Activated CD8-positive, alpha-beta T cell treated with anti-CD3 and anti-CD28 coated beads for 36 hours (primary cell): ENCODE measurements at places on chromosomes 12 and 14. TPM values are rescaled to one million over a fixed set of nuclear protein-coding genes. Genes with fewer than 3 reads are reported as not detected.

Gene RASAL1
- total RNA-seq = 12.4 TPM

Gene ZNF384
- 55.2 TPM for total RNA-seq

Gene HSP90AA1
- 1,101 TPM for total RNA-seq

Gene VPS37B
- total RNA-seq = 18.4 TPM

- H3K36me3 ChIP-seq = no peaks in the 10 kb centered on the region
- no peak overlapping the region for H3K4me3 ChIP-seq
- no peak overlapping the region for H3K27ac ChIP-seq
- H3K4me1 ChIP-seq = no peaks in the 10 kb centered on the region
- peaks cover 10% of the 10 kb centered on the region for H3K27me3 ChIP-seq
Measured at GRCh38 chr12:98328467-98328866, 186.9 kb upstream of the TMPO start.

GRCh38 chr14:37889087-37889486, 293.7 kb downstream of the TTC6 start:
- no peak overlapping the region for H3K27ac ChIP-seq
- no peak for DNase-seq
- H3K4me1 ChIP-seq = no peaks in the 10 kb centered on the region
- H3K4me3 ChIP-seq = no peak overlapping the region
- H3K36me3 ChIP-seq = no peaks in the 10 kb centered on the region

- no peaks in the 10 kb centered on the region for H3K36me3 ChIP-seq
- H3K27ac ChIP-seq = no peak overlapping the region
- DNase-seq = no peak
- no peaks in the 10 kb centered on the region for H3K4me1 ChIP-seq
- peaks cover 16% of the 10 kb centered on the region for H3K27me3 ChIP-seq
Measured at GRCh38 chr14:54211551-54212308, 185.1 kb upstream of the CDKN3 start.

DNA sequence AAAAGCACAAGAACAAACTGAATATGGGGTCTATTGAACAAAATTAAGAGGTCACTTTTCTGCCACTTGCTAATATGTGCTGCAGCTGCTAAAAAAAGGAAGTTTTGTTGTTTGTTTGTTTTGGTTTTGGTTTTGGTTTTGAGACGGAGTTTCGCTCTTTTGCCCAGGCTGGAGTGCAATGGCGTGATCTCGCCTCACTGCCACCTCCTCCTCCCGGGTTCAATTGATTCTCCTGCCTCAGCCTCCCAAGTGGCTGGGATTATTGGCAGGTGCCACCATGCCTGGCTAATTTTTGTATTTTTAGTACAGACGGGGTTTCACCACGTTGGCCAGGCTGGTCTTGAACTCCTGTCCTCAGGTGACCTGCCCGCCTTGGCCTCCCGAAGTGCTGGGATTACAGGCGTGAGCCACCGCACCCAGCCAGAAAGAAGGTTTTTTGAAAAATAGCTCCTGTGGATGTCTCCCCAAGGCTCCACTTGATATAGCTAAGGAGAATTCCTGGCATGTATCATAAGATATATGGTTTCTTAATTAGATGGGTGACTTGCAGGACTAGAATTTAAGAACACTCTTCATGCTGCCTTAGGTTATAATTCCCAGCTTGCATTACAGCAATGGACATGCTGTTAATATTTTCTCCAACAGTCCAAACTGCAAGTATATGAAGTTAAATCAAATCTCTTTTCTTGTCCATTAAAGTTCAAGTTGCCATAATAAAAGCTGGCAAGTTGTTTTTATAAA, 237.6 kb upstream of the AMIGO2 start:
- H3K36me3 ChIP-seq = no peaks in the 10 kb centered on the region
- H3K27ac ChIP-seq = peak overlapping the region; percentile 63
- H3K27me3 ChIP-seq = no peaks in the 10 kb centered on the region

DNA sequence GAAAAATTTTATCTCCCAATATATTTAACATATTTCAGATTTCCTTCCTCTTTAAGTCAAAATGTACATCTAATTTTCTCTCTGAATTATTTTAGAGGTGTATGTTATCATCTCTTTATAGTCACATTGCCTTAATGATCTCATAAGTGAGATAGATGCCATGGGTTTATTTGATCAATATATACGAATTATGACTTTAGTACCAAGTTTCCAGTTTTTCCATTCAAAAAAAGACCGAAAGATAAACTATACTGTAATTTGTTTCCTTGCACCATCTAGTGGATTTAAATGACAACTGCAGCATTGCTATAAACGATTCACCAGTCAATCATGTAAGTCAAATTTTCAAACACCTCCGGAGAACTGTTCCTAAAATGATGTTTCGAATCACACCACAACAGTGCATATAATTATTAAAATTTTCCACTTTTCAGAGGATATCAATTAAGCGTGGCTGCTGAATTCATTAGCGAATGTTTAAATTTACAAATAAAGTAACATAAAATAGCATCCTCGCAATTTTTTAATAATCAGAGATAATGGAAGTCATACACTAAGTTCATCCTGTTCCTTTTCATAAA, 419 bp upstream of the ATXN7L3B start:
- no peaks in the 10 kb centered on the region for H3K27me3 ChIP-seq
- H3K36me3 ChIP-seq = peaks cover 47% of the 10 kb centered on the region
- peaks cover 37% of the 10 kb centered on the region for H3K4me1 ChIP-seq
- peak overlapping the region; percentile 93 for H3K4me3 ChIP-seq
- H3K27ac ChIP-seq = peak overlapping the region; percentile 98

DNA sequence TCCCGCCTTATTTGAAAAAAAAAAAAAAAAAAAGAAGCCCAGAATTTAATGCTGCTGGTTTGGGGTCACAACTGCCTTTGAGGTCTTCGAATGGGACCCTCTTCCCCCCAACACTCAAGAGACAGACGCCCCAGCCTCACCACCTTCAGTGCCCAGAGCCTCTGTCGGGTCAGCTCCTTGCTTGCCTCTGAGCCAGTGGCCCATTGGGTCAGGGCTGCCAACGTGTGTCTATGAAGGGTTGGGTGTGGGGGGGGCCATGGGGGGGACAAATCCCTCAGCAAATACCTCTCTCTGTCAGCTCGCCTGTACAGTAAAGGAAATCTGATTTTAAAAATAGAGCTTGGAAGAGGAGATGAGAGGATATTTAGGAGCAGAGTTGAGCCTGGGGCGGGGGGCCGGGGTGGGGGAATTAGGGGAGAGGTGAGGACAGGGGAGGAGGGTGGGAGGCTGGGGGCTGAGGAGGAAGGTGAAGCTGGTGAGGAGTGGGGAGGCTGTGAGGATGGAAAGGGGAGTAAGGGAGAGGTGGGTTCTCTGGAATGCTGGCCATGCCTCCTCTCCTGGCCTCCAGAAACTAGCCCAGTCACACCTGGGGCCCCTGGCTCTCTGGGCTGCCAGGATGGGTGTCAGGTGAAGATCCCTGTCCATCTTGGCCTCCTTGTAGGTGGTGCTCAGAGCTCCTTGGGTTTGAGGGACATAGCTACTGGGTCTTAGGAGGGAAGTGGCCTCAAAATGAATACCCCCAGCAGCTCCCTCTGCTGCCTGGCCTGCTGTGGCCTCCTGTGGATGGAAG, 13.3 kb downstream of the RTL1 start:
- DNase-seq = no peak
- no peak overlapping the region for H3K4me3 ChIP-seq
- H3K36me3 ChIP-seq = no peaks in the 10 kb centered on the region
- H3K4me1 ChIP-seq = no peaks in the 10 kb centered on the region

GRCh38 chr12:11568762-11569478, 80.6 kb upstream of the ETV6 start:
- no peak overlapping the region for H3K27ac ChIP-seq
- H3K36me3 ChIP-seq = no peaks in the 10 kb centered on the region
- no peak overlapping the region for H3K4me3 ChIP-seq
- H3K4me1 ChIP-seq = peaks cover 2% of the 10 kb centered on the region

GRCh38 chr14:103121121-103121845, 2.0 kb upstream of the TNFAIP2 start:
- no peak overlapping the region for H3K4me3 ChIP-seq
- H3K4me1 ChIP-seq = no peaks in the 10 kb centered on the region
- DNase-seq = no peak
- H3K36me3 ChIP-seq = no peaks in the 10 kb centered on the region
- peaks cover 28% of the 10 kb centered on the region for H3K27me3 ChIP-seq
- H3K27ac ChIP-seq = no peak overlapping the region

- peak overlapping the region; percentile 71 for H3K4me3 ChIP-seq
- peaks cover 35% of the 10 kb centered on the region for H3K36me3 ChIP-seq
- H3K27ac ChIP-seq = peak overlapping the region; percentile 99
- DNase-seq = peak; percentile 21
- no peaks in the 10 kb centered on the region for H3K27me3 ChIP-seq
Measured at GRCh38 chr12:47360771-47361388, 281.1 kb upstream of the AMIGO2 start.

- H3K27me3 ChIP-seq = no peaks in the 10 kb centered on the region
- no peak for DNase-seq
- no peak overlapping the region for H3K27ac ChIP-seq
- H3K4me1 ChIP-seq = no peaks in the 10 kb centered on the region
- H3K4me3 ChIP-seq = no peak overlapping the region
Measured at GRCh38 chr14:23935158-23935557, 18.4 kb upstream of the DHRS4 start.

DNA sequence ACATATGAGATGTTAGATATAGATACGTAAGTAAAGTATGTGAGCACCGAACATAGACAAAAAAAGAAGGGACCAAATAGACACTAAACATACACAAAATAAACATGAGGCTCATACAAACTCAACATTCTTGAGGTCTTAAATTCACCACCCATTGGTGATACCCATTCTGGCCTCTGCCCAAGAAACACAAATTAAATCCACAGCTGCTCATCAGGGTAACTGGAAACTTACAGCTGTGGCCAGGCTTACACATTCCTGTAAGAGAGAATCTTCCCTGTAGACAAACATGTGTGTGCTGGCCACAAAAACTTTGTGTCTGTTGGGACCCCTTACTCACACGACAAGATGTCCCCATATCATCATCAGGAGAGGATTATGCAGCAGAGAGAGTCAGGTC, 22.4 kb downstream of the MAGOHB start:
- peaks cover 35% of the 10 kb centered on the region for H3K36me3 ChIP-seq
- no peak for DNase-seq
- no peak overlapping the region for H3K4me3 ChIP-seq
- no peak overlapping the region for H3K27ac ChIP-seq
- H3K4me1 ChIP-seq = no peaks in the 10 kb centered on the region
- no peaks in the 10 kb centered on the region for H3K27me3 ChIP-seq

GRCh38 chr12:64466178-64466577, 14.3 kb downstream of the TBK1 start:
- peaks cover 35% of the 10 kb centered on the region for H3K36me3 ChIP-seq
- no peak overlapping the region for H3K27ac ChIP-seq
- DNase-seq = no peak
- H3K4me1 ChIP-seq = no peaks in the 10 kb centered on the region

DNA sequence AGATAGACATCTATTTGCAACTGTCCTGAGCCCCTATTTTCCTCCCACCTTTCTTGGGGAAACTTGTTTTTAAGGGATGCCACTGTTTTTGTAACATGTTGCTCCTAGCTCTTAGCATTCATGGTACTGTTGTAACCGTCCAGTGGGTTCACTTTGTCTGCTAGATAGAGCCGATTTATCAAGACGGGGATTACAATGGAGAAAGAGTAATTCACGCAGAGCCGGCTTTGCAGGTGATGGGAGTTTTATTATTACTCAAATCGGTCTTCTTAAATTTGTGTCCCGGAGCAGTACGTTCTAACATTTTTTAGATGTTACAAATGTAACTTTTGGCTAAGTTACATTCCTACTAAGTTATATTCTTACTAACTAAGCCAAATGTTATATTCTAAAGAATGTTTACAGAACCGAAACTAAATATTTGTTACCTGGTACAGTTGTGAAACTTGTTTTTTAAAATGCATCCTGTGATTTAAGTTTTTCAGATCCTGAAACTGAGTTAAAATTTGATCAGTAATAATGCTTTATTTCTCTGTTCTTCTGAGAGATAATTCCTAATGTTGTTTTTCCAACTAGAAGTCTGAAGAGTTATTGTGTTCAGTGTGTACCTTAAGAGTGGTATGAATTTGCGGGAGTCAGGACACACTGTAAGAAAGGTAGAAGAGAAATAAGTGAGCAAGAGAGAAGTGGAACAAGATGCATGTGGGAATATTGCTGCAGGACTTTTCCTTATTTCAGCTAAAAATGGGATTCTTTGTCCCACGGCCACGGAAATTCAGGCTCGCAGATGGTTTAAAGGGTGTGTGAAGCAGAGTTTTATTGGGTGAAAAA, 20.6 kb upstream of the CLEC2D start:
- peak; percentile 24 for DNase-seq
- peak overlapping the region; percentile 99 for H3K27ac ChIP-seq
- peaks cover 80% of the 10 kb centered on the region for H3K36me3 ChIP-seq
- peaks cover 53% of the 10 kb centered on the region for H3K4me1 ChIP-seq

GRCh38 chr12:94706250-94706661, 55.9 kb upstream of the TMCC3 start:
- DNase-seq = peak; percentile 14
- H3K4me1 ChIP-seq = peaks cover 6% of the 10 kb centered on the region

GRCh38 chr12:30878024-30878423, 48.5 kb upstream of the TSPAN11 start:
- no peak for DNase-seq
- no peaks in the 10 kb centered on the region for H3K36me3 ChIP-seq
- H3K27me3 ChIP-seq = peaks cover 15% of the 10 kb centered on the region
- no peak overlapping the region for H3K4me3 ChIP-seq
- no peaks in the 10 kb centered on the region for H3K4me1 ChIP-seq
- no peak overlapping the region for H3K27ac ChIP-seq

DNA sequence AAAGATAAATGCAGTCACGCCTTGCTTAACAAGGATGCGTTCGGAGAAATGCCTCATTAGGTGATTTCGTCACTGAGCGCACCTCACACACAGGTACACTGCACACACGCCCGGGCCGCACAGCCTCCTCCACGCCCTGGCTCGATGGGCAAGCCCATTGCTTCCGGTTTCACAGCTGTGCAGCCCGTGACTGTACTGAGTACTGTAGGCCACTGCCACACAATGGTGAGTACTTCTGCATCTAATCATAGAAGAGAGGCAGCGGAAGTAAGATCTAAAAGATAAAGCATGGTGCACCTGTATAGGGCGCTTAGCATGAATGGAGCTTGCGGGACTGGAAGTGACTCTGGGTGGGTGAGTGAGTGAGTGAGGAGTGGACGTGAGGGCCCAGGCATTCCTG, 4.3 kb downstream of the RIMBP2 start:
- H3K27ac ChIP-seq = no peak overlapping the region
- H3K4me1 ChIP-seq = peaks cover 3% of the 10 kb centered on the region
- no peak for DNase-seq
- H3K36me3 ChIP-seq = no peaks in the 10 kb centered on the region

DNA sequence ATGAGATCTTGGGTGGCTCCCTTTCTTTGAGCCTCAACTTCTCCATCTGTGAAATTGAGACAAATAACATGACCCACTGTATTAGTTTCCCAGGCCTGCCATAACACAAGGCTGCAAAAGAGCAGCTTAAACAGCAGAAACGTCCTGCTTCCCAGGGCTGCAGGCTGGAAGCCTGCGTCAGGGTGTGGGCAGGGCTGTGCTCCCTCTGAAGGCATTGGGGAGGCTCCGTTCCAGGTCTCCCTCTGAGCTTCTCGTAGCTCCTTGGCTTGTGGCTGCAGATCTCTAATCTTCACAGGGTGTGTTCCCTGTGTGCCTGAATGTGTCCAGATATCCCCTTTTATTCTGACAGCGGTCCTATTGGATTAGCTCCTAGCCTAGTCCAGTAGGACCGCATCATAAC, 147.1 kb downstream of the VRK1 start:
- peaks cover 11% of the 10 kb centered on the region for H3K4me1 ChIP-seq
- no peak for DNase-seq
- no peaks in the 10 kb centered on the region for H3K27me3 ChIP-seq
- no peak overlapping the region for H3K27ac ChIP-seq
- H3K36me3 ChIP-seq = no peaks in the 10 kb centered on the region

GRCh38 chr14:25394791-25395391, 344.9 kb upstream of the STXBP6 start:
- no peak for DNase-seq
- H3K4me1 ChIP-seq = peaks cover 3% of the 10 kb centered on the region
- peaks cover 2% of the 10 kb centered on the region for H3K27me3 ChIP-seq
- H3K27ac ChIP-seq = no peak overlapping the region
- H3K36me3 ChIP-seq = no peaks in the 10 kb centered on the region
- H3K4me3 ChIP-seq = no peak overlapping the region
